Skeletal muscle cell (primary cell): ENCODE measurements at places on chromosomes 3 and 15.

GRCh38 chr3:98589331-98590036 lies 3.9 kb downstream of the CPOX start:
- DNase-seq: no peak

- DNase-seq: no peak
Measured at GRCh38 chr15:96246057-96246456, 84.4 kb upstream of the NR2F2 start.

- DNase-seq: no peak
Measured at GRCh38 chr3:134650431-134651346, at the start of gene KY. Gene KY, minus strand, starts transcription at chr3:134651022. Its CDS starts 62 bp downstream, at chr3:134650960.

GRCh38 chr3:45929042-45929679 lies 14.1 kb upstream of the CXCR6 start:
- no peak for DNase-seq

- DNase-seq: peak; percentile 56
Measured at GRCh38 chr3:69784954-69785514, 45.8 kb downstream of the MITF start.

GRCh38 chr3:41792806-41793205 lies 169.1 kb downstream of the ULK4 start:
- no peak for DNase-seq

- no peak for DNase-seq
Measured at GRCh38 chr3:132342610-132343009, 25.4 kb downstream of the ACP3 start.

DNA sequence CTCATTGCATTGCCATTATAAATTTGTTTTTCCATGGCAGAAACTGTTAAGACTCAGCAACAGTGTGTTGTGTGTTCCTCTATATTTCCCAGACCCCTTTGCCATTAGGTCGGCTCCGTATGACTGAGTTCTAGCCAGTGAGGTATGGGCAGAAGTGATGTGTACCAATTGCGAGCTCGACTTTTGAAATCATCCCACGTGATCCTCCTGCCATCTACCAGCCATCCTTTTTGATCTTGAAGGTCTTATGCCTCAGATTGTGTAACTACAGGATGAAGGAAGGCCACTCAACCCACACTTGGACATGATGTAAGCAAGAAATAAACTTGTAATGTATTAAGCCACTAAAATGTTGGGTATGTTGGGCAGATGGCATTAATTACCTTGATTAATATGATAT lies 562.3 kb downstream of the PDCD6IP start:
- DNase-seq: no peak

- DNase-seq: no peak
Measured at GRCh38 chr15:100147828-100148227, 193.9 kb downstream of the ADAMTS17 start.

GRCh38 chr15:73771385-73772045 lies 18.4 kb upstream of the INSYN1 start:
- DNase-seq: no peak

- DNase-seq: no peak
Measured at GRCh38 chr15:32831485-32831884, 113.7 kb downstream of the GREM1 start.

DNA sequence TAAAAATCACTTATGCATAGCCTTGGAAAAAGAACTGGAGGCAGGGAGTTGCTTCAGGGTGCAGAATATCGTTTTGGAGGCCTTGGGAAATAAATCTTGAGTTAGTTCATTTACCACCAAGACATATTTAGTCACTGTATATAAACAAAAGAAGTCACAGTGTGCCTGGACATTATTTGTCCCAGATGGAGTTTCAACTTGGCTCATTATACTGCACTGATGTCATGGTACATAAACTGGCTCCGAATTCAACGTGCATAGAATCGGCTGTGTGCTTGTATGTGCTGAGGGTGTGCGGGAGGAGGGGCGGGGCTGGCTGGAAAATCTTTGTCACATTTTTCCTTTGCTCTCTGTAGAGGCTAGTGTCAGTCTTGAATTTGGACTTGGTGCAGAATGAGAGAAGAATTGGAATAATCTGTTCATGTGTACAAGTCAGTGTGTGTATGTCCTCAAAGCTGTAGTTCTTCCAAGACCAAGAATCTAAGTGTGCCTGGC lies 86.6 kb downstream of the FNDC3B start:
- no peak for DNase-seq

DNA sequence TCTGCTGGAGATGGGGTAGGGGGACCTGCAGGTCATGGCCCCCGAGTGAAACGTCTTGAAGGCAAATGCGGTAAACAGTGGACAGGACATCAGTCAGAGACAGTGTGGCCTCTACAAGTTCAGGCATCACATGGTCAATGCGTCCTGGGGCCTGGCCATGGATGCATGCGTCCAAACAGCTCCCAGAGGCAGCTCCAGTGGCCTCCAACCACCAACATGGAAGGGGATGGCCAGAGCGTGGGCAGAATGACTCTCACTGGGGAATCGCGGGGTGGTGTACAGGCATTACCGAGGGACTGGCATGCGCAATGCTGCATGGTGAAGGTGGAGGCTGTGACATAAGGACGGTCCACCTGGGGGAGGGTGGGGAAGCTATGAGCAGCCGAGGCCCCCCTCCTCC lies 35.6 kb upstream of the IQSEC1 start:
- DNase-seq: no peak

DNA sequence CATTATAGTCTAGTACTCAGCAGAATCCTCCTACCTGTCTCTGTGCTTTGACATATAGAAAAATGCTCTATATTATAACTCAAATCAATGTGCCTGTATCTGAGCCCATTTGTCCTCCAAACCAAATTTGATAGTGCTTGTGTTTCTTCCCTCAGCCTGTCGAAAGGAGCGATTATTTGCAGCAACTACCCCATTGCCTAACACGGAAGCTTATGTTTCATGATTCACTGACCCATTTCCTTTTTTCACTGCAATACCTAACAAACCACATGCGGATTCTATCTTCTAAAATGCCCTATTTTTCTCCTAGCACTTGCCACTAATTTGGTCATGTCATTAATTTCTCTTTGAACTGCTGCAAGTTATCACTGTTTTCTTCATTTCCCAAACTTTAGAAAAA lies 1220.6 kb upstream of the CADM2 start:
- DNase-seq: no peak

DNA sequence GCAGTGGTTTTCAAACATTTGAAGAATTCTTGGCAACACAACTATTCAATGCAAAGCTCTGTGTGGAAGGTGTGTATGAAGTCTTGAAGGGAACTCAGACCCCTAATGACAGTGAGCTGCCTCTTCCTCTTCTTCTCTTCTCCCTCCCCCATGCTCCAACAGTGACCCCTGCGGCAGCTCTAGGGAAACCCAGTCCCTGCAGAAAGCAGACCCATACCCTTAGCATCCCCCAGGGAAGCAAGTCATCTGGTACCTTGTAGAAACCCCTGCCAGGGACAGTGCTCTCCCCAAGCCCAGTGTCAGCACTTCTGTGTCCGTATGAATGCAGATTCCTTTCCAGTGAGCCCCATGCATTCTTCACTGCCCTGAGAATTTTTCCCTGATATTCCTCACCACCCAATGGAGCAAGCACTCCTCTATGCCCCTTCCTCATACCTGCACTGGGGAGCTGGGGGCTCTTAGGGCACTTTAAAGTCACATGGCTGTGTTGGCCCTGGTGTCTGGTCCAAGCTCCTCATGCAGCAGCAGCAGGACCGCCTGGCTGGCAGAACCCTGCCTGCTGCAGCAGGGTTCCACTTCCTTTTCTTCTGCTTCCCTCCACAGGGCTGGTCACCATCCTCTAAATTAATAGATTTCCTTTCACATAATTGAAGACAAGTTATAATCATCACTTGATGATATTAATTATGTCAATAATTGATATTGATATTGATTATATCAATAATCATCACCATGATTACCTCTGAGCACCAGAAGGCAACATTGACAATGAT lies 442.5 kb downstream of the EPHB1 start:
- no peak for DNase-seq

- DNase-seq: no peak
Measured at GRCh38 chr3:140832883-140833282, 108.8 kb upstream of the SLC25A36 start.

DNA sequence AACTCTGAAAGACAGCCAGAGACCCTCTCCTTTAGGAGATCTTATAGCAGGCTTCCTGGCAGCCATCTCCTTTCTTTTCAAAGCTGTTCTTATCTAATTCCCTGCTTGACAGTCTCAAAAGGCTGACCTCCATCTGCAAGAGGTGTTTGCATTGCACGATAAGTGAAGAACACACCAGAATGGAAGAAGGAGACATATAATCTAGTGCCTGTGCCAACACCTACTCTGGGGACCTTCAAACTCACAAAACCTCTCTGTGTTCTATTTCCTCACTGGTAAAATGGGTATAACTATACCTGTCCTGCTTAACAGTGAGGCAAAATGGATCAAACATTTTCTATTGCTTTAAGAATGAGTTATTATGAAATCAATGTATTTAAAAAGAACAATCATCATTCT lies 65.0 kb downstream of the WDR72 start:
- DNase-seq: no peak

DNA sequence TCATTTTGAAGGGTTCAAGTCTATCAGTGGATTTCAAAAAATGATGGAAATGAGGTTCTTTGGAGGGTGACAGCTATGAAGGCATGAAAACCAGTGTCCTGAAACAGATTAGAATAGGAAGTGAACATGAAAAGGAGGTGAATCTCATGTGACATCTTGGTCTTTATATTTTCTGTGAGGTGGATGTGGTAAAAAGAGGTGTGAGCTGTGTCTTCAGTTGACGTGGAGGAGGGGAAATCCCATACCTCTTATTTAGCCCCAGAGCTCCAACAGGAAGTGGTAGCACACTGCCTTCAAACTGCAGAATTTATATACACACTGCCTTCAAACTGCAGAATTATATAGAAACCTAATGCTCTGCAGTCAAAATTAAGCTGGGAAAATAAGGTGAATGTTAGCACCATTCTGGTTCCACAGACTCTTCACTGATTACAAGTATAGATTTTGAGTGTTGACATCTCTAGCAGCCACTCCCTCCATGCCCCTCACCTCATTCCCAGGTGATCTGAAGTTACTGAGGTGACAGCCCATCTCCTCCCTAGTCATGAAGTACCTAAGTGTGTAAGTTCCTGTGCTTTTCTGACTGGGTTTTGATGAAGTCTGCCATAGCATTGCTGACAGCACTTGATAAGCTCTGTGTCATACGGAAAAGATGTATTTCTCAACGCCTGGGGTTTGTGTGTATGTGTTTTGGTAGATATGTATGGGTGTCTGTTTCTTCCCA lies 2.7 kb downstream of the RAB8B start:
- DNase-seq: no peak

- peak; percentile 5 for DNase-seq
Measured at GRCh38 chr3:189457201-189457607, 174.0 kb upstream of the TP63 start.

- no peak for DNase-seq
Measured at GRCh38 chr15:36362509-36362915, 216.9 kb upstream of the CDIN1 start.

GRCh38 chr3:117692416-117692995 lies 982.9 kb downstream of the TUSC7 start:
- peak; percentile 68 for DNase-seq

DNA sequence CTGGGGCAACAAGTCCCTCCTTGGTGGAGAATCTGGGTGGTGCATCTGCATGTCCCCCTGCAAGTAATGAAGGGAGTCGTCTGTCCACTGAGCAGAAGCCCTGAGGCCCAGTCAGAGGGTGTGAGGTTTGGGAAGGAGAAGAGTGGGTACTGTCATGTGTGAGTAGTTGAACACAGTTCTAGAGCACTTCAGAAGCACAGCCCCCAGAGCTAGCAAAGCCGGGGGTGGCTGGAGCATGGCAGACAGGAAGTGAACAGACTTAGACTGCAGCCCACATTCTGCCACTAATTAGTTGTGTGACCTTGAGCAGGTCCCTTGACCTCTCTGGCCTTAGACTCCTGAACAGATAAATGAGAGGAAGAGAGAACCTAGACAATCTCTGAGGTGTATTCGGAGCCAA lies 207.6 kb downstream of the UACA start:
- DNase-seq: no peak

- no peak for DNase-seq
Measured at GRCh38 chr3:42654331-42655201, 1.1 kb downstream of the ZBTB47 start.

- DNase-seq: no peak
Measured at GRCh38 chr3:55964491-55964985, 477.4 kb upstream of the WNT5A start.

- no peak for DNase-seq
Measured at GRCh38 chr3:116037954-116038911, 407.1 kb downstream of the LSAMP start.

DNA sequence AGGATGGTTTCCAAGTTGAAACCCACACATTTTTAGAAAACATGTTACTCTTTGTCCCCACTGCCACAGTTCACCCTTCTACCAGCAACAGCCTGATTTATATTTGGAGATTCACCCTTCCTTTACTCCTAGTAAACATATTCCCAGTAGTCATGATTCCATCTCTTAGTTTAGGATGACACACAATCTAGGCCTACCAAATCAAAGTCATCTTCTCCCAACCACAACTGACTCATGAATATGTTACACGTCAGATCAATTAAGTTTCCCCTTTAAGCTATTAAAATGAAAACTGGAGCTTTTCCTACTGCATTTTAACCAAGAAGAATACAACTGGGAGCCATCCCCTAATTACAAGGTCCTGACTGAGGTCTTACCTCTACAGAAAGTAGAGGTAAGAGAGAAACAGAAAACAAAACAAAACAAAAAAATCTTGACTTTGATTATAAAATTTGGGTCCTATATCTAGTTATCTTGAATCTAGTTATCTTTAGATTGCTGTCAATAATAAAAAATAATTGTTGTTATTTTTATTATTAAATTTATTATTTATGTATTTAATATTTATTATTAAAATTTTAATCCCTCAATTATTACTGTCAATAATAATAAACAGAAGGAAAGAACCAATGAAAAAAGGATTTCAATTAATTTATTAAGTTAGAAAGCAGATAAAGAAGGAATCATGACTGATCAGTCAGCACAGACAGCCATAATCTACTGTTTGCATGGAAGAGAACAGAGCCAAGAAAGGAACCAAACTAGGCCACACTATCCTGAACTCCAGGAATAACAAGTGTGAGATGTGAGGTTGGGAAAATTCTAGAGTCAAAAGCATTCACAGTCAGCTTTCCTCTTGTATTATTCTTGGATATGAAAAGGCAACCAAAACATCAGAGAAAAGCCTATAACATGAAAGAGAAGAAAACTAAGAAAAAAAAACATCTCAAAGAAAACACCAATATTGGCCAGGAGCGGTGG lies 12.5 kb downstream of the DPH6 start:
- peak; percentile 45 for DNase-seq

DNA sequence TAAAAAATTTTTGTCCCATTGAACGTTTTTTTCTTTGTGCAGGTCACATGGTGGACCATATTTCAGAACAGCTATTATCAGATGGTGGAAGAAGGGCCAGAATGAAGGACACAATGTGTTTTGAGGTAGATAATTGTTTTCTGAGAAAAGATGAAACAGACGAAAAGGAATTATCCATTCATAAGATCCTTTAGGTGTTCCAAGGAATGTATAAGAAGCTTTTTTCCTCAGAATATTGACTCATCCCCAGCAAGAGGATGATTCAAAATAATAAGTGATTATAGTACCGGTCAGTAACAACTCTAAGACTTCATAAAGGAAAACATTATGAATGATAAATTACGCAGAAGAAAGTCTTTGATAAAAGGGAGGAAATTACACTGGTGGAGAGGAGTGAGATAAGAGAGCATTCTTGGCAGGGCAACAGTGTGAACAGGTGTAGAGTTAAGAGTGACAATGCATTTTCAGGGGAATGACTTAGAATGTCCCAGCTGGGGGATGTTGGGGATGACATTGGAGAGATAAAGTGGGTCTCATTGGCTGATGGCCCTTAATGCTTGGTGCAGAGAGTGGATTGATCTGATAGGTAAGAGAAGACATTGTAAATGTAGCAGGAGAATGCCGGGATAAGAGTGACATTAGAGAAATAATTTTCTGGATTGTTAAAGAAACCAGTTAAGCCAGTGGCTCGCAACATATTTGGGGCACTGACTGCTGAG lies 27.0 kb upstream of the AQP9 start:
- no peak for DNase-seq
